ENCODE measurements at places on chromosomes 4 and X.

DNA sequence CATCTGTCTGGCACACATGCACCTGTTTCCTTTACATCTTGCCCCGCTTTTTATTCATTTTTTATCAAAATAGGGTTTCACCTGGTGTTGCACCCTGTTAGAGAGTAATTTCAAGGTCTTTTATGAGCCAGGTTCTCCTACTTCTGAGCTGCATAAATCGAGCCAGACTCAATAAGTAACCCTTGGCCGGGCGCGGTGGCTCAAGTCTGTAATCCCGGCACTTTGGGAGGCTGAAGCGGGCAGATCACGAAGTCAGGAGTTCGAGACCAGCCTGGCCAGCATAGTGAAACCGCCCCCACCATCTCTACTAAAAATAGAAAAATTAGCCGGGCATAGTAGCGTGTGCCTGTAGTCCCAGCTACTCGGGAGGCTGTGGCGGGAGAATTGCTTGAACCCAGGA is 1.0 kb upstream of the PPP2R3B start:
- DNase-seq, result no peak

DNA sequence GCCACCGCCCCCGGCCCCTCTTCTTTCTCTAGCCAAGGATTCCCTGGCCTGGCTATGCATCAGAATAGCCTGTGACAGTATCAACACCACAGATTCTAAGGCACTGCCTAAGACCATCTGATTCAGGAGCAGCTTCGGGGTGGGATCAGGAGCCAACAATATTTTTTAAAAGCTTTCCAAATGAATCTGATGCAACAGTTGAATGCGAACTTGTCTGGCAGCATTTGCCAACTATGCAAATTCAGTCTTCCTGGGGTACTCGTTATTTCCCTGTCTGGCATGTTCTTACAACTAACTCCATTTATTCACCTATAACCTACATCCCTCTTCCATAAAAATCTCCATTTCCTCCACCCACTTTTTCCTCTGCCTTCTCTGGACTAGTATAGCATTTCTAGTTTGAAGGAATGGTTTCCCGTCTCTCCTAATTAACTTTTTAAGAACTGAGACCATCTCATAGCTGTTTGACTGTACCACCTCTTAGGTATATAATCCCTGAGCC is 36.2 kb upstream of the UGDH start:
- no peak for DNase-seq

GRCh38 chrX:68748030-68748429 is 80.8 kb upstream of the EFNB1 start:
- no peak for DNase-seq

- no peak for DNase-seq
These were observed 239.4 kb downstream of the LDB2 start for GRCh38 chr4:16659079-16659478.

GRCh38 chr4:176357359-176358082 is 37.8 kb downstream of the SPCS3 start:
- DNase-seq, result no peak

DNA sequence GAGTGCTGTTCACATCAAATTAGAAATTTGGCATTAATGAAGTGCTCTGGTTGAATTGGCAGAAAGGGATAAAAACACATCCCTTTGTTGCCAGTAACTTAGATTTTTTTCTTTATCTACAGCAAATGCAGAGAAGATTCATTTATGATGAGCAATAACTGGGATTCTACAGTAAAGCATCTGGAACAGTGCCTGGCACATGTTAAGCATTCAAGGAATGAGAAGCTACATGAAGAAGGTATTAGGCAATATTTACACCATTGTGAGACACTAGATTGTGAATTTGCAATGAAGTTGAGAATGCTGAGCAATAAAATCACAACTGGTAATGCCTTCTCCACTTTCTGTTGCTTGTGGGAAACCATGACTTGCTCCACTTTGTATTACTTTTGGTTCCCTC is 33.5 kb downstream of the PCDH19 start:
- no peak for DNase-seq

- DNase-seq, result no peak
These were observed 22.9 kb upstream of the CLGN start for GRCh38 chr4:140450352-140450751.

DNA sequence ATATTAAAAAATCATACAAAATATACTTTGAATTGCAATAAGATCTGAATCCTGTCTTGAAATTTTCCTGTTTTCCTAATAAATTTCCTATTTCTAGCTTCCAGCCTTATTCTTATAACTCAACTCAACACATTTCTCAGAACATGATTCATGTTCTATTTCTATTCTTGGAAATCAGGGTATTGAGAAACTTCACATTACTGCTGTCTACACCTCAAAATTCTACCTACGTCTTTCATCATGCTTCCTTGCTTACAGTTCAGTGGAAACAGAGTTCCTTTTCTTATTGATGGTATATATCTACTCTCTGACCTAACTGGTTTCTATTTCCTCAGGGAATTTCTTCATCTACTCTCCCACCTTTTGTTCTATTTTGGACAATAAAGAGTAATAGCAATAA is 2139.0 kb downstream of the ARAP2 start:
- no peak for DNase-seq

- DNase-seq, result no peak
These were observed 138.9 kb upstream of the INPP4B start for GRCh38 chr4:142984871-142985585.

- DNase-seq, result no peak
These were observed 166.0 kb downstream of the FBXO8 start for GRCh38 chr4:174117445-174117844.

DNA sequence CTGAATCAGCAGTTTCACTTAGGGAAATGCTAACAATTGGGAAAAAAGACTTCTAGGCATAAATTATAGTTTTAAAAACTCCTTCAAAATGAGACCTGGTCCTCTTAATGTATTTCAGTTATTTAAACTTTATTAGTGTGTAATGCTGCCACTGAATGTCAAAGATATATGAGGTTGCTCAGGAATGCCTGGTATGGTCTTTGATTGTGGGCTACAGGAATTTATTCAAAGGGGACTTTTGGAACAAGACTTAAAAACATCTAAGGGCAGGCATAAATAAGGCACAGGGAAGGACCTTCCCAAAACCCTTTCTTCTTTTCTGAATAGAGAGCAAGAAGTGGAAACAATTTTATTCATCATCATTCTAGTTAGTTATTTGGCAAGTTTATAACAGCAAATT is 439.1 kb downstream of the TLL1 start:
- no peak for DNase-seq

- no peak for DNase-seq
These were observed 4.9 kb upstream of the ODAM start for GRCh38 chr4:70190579-70190978.

GRCh38 chr4:78370631-78371372 is 180.8 kb upstream of the ANXA3 start:
- DNase-seq, result no peak

DNA sequence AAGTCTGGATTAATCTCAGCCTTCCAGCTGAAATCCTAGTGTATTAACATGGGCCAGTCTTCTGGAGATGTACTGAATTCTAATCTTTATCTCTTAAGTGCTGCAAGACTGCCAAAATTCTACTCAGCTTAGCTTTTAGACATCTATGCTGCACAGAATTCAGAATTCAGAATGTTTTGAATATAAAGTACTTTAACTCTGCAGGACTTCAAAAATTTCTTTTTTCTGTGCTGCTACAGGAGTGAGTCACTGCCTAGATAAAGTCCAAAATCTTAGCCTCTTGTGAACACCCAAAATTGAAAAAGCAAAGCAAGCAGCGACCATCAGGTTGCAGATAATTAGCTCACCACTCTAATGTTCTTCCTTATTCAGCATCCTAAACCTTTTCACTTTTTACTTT is 1092.6 kb upstream of the PCDH10 start:
- DNase-seq, result no peak

DNA sequence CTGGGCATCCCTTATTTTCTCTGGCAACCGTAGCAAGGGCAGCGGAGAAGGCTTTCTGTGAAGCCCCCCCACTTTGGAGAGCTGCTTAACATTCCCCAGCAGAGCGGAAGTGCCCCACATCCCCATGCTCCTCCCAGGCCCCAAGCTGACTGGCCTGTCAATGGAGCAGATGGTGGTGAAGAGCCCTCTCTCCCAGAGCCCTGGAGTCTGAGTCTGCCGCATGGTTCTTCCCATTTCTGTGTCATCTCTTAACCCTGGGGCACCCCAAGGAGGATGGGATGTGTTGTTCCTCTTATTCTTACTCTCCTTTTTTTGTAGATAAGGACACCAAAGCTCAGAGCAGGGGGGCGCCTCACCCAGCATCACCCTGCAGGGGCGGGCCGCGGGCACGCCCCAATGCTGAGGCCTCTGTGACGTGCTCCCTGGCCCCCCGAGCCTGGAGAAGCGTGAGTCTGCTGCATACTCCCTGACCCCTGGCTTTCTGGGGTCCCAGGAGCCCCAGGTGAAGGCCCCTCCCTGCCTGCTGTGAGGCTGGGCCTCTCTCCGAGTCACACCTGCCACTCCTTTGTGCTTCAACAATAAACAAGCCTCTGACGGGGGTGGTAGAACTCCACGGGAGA is 35.9 kb downstream of the ADRA2C start:
- DNase-seq, result no peak

DNA sequence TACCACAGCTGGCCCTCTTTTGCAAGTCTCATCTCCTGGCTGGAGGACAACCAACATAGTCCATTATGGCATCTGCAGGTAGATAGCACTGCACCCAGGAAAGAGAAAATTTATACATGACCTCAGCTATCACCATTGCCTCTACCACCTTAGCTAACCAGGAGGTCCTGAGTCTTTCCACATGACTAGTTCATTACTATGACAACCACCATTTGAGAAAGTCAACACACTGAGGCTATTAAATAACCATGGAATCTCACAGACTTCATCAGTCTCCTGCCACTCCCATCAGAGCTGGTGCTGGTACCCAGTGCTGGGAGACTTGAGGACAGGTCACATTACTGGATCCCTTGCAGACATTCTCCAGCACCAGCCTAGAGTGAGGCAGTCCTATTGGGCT is 285.9 kb downstream of the GBA3 start:
- DNase-seq, result no peak

- DNase-seq, result no peak
These were observed 151.7 kb upstream of the RPS6KA6 start for GRCh38 chrX:84339507-84340364.

GRCh38 chrX:1754077-1754476 is 139.2 kb downstream of the ASMT start:
- DNase-seq, result no peak

GRCh38 chrX:124256216-124256615 is 76.2 kb upstream of the TEX13D start:
- DNase-seq, result no peak

- no peak for DNase-seq
These were observed 43.0 kb upstream of the FRG1 start for GRCh38 chr4:189897667-189898066.

DNA sequence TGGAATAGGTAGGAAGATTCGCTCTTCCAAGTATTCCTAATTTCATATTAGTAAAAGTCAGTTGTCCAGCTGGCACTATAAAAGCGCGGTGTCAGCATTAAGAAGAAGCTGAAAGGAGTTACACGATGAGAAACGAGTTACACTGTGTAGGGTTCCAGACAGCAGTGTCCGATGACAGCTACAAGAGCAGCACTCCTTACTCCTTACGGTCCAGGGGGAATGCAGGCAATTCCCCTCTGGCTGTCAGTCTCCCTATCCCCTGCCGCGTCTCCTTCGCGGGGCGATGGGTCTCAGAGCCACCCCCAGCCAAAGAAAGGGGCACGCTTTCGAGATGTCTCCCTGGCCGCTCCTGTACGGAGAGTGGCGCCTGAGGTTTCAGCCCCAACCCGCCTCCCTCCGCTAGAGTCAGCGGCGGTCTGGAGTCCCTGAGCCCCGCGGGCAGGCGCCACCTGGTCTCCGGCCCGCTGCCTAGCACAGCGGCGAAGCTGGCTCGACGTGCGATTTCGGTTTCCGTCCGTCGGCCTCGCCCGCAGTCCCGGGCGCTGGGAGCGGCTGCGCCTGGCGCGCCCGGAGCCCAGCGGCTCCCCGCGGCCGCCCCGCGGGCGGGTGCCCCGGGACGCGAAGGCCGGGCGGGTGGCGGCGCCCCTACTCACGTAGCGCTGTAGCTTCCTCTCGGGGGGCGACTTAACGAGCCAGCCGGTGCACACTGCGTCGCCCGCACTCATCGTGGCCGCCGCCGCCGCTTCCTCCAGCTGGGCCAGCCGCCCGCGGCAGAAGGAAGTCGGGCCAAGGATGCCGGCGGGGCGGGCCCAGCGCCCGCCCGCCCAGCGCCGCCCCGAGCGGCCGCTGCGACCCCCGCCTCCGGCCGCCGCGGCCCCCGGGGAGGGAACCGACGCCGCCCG is at the start of gene GAB3:
GAB3 (minus strand) TSS at position 777 of the 902 bp plus-strand sequence; CDS start at position 725, 52 bp downstream.
- DNase-seq, result no peak

GRCh38 chr4:153038623-153039311 is 102.6 kb downstream of the FHDC1 start:
- no peak for DNase-seq

DNA sequence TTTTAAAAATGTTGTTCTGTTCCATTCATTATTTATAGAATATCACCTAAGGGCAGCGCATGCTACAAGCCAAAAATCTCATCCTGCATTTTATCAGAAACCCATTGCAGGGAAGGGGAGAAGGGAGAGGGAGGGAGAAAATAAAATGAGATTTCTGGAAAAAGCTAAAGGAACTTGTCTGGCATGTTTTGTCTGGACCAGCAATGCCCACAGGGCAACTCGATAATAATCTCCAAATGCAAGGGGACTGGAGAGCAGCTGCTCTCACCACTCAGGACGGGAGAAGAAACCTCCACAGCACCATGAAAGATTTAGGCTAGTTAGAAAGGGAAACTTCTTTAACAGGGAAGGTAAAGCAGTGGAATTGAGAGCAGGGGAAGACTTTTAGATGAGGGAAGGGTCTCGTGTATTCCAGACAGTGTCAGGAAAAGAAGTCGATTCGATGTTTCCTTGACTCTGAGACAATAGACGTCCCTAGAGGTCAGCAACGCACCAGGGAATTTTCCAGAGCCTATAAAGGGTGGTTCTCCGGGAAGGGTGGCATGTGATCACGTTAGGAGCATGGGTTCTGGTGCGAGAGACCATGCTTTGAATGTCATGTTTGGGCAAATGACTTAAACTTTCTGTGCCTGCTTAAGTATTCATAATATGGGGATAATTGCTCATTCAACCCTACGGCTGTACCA is 132.2 kb upstream of the NDP start:
- no peak for DNase-seq

DNA sequence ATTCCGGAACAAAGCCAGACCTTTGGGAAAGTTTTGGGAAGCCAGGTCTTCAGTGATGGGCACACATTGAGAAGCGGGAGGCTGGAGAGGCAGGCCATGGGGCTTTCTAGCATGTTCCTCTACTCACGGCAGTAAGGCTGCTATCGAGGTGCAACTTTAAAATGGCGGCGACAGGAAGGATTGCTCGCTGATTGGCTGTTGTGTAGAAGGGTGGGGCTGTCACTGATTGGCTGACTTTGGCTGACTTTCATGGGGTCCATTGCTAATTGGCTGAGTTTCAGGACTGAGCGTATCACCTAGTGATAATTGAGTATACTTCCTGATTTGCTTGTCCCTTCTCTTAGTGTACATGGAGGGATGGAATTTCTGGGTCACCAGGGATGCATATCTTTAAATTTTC is 19.7 kb upstream of the GLOD5 start:
- no peak for DNase-seq

DNA sequence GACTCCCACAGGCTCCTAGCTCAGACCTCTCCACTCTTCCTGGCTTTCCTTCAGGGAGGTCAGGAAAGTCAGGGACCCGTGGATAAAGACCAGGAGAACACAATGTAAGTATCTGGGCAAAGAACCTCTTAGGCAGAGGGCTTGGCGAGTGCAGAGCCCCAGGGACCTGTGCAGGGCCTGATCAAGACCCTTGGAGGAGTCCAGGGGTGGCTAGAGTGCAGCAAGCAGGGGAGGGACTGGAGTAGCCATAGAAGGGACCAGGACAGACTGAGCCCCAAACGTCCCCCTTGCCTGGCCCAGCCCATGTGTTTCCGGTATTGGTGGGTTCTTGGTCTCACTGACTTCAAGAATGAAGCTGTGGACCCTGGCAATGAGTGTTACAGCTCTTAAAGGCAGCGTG is 5.9 kb upstream of the TNIP2 start:
- DNase-seq, result no peak

All from activated T-helper 9 cell treated with anti-CD3 and anti-CD28 coated beads, Interleukin-2, amount 50 U/mL, for 16 hours (primary cell).